ENCODE measurements at places on chromosomes 5 and 9.

DNA sequence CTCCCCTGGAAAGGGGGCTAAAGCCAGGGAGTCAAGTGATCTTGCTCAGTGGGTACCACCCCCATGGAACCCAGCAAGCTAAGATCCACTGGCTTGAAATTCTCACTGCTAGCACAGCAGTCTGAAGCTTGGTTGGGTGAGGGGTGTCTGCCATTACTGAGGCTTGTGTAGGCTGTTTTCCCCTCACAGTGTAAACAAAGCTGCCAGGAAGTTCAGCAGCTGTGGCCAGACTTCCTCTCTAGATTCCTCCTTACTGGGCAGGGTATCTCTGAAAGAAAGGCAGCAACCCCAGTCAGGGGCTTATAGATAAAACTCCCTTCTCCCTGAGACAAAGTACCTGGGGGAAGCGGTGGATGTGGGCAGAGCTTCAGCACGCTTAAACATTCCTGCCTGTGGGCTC, 17.1 kb upstream of the EPB41L4A start:
- no peak for DNase-seq

GRCh38 chr5:81233080-81233634, at the start of gene CKMT2:
CKMT2 (plus strand) TSS chr5:81233322; CDS start chr5:81251133, 17,811 bp downstream.
- DNase-seq = no peak

- no peak for DNase-seq
Observed at GRCh38 chr9:70590315-70590677, 175.8 kb upstream of the KLF9 start.

DNA sequence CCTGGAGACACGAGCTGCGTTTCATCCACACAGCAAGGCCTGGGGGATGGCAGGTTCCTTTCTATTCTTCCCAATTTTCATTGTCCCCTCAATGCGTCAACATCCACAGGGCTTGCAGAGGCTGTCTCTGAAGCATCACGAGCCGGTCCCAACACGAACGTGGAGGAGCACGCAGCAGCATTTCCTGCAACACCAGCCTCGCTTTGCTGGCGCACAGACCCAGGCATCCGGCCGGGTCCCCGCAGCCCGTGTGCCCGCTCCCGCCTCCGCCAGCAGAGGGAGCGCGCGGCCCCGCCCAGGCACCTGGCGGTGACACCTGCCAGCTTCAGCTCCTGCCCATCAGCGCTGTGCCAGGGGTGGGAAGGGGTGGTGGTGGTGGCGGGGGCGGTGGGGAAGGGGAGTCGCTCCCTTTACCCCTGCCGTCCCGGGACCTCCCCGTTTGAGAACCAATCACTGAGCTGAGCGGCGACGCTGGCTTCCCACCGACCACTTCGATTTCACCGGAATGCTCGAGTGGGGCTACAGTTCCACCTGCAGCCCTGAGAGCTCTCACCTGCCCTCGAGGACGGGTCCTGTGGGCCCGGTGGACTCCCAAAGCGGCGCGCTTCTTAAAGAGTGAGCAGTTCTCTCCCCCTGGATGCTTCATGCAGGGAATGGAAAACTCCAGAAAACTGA, 464.5 kb downstream of the ICE1 start:
- no peak for DNase-seq

- DNase-seq = no peak
Observed at GRCh38 chr9:90864779-90865178, 63.2 kb downstream of the SYK start.

DNA sequence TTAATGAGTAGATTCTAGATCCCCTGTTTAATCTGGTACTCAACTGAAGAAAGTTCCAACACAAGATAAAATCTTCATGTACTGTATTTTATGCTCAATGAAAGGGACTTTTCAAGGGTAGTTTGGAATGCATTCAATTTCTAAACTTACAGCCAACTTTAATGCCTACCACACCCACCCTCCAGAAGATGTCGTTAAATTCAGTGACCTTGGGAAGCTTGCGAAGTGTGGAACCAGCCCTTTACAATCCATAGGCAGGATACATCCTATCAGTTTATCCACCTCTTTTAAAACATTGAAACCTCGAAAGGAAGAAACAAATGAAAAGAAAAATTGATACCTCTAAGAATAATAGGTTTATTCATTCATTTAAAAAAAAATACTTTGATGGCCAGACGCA, 20.2 kb downstream of the TRPM6 start:
- no peak for DNase-seq

DNA sequence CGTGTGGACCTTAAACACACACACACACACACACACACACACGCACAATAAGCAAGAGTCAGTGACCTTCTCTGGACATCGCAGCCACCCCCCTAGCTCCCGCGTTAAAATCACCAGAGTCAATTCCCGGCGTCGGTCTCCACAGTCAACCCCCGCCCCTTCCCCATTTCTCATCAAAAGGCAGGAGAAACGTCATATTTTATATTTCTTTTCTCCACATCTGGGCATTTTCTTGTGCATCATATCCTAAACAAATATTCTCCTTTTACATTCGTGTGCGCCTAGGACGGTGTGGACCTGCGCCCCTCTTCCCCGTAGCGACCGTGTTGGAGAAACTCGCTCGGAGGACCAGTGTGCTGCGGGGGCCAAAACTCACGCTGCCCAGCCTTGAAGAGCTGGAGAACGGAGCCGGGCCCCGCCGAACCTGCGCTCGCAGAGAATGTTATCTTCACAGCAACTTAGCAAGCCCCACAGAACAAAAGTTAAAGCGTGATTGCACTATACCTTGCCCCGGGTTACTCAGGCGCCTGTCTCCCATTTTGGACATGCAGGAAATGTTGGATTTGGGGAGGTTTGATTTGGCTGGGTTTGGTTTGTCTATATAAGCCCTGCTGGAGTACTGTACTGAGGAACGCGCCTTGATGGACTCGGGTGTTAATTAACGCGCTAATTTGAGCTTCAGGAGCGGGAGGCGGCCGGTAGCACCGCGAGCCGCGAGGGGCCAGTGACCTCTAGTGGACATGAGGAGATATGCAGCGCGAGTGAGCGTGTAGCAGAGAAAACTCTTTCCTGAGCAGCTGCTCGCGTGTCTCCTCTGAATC, 192.4 kb downstream of the MEF2C start:
- DNase-seq = peak; percentile 43

DNA sequence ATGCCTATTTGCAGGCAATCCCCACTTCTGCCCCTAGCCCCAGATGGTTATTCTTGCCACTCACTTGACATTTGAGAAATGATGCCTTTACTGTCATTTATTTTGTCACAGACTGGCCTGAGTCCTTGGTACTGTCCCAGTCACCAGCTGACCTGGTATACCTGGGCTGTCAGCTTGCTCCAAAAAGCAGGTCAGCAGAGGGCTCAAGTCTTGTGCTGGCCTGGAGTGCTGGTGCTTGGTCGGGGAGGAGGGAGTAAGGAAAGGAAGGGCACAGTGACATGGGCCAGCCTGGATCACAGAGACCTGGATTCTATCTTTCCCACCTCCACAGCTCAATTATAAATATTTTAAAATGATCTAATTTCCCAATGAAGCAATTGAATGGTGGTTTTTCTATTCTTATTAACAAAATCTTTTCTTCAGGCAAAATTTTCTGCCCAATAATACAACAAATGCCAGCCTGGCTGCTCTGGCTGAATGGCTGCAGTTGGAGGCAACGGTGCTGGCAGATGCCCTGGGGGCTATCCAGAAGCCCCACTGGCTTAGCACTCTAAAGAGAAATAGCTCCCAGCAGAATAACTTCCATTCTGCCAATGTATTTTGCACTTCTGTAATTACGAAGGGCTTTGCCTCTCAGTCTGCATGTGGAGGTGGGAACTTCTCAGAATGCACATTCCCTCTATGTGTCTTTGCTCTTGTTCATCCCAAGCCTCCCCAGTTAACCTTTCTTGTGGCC, 160.6 kb downstream of the GADD45G start:
- no peak for DNase-seq

GRCh38 chr5:54537725-54538124, 20.2 kb downstream of the SNX18 start:
- no peak for DNase-seq
